Jurkat, Clone E6-1 (cell line): ENCODE measurements at places on chromosomes 4 and X.
A peak's percentile ranks its signal among the peaks of the same experiment; 100 is the strongest.

GRCh38 chr4:16129336-16129735, 45.5 kb upstream of the PROM1 start:
- DNase-seq: no peak

GRCh38 chrX:154748712-154749339, 2.1 kb downstream of the GAB3 start:
- DNase-seq: peak; percentile 69

DNA sequence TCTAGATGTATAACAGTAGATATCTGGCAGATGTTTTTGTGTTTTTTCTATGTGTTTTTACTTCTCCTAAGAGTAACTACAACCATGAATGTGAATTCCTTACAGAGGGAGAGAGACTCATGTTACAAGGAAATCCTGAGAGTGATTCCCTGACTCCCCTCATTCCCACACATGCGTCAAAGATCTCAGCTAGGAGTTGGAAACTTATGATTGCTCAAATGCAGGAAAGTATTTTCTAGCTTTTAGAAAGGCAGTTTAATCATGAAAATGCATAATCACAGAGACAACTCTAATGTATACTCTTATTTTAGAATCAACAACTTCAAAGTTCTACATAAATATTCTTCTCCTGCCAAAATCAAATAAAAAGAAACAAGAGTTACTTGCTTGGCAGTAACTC, 121.8 kb downstream of the PDE5A start:
- no peak for DNase-seq

- no peak for DNase-seq
Observed at GRCh38 chr4:86939729-86940575, 5.1 kb downstream of the AFF1 start.

DNA sequence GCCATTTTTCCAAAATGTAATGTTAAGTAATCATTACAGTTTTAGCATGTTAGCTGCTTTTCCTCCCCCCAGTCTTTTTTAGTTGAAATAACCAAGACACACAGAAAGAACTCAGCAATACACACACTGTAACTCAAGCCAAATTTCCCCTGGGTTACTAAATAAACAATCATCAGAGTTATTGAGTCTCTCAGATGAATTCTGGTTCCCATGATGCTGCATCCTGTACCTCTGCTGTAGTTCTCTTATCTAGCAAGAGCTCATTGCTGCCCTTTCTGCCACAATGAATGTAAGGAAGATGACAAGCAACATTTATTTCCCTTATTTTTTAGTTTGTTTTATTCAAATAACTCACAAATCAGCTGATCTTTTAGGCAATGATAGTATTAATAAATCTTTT, 185.1 kb downstream of the ARHGAP6 start:
- DNase-seq: no peak

GRCh38 chrX:17805120-17805519, 56.0 kb downstream of the RAI2 start:
- no peak for DNase-seq

GRCh38 chr4:105126311-105127169, 20.1 kb upstream of the TET2 start:
- DNase-seq: no peak

GRCh38 chrX:139091878-139092277, 380.4 kb upstream of the FGF13 start:
- no peak for DNase-seq

- no peak for DNase-seq
Observed at GRCh38 chrX:2317527-2318055, 183.2 kb downstream of the DHRSX start.

- DNase-seq: no peak
Observed at GRCh38 chrX:40887476-40887875, 152.1 kb upstream of the MED14 start.

GRCh38 chr4:125313497-125313896, 1.3 kb upstream of the FAT4 start:
- DNase-seq: peak; percentile 70

DNA sequence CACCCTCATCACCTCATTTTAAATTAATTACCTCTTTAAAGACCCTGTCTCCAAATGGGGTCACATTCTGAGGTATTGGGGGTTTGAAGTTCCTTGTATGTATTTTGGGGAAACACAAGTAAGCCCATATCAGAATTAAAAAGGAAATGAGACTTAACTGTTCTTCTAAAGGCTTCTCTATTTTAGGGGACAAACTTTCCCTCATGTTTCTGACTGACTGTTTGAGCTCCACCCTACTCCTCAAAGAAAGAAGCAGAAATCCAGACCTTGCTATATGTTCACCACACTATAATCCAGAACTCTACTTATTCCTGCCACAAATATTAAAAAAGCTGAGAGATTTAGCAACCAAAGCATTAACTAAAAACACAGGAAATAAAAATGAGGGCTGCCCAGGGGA, 258.8 kb downstream of the ARHGAP24 start:
- no peak for DNase-seq

- no peak for DNase-seq
Observed at GRCh38 chr4:173398779-173399415, at the start of gene SCRG1. Gene SCRG1, minus strand, starts transcription at chr4:173399116. Its CDS starts 7,702 bp downstream, at chr4:173391414.

DNA sequence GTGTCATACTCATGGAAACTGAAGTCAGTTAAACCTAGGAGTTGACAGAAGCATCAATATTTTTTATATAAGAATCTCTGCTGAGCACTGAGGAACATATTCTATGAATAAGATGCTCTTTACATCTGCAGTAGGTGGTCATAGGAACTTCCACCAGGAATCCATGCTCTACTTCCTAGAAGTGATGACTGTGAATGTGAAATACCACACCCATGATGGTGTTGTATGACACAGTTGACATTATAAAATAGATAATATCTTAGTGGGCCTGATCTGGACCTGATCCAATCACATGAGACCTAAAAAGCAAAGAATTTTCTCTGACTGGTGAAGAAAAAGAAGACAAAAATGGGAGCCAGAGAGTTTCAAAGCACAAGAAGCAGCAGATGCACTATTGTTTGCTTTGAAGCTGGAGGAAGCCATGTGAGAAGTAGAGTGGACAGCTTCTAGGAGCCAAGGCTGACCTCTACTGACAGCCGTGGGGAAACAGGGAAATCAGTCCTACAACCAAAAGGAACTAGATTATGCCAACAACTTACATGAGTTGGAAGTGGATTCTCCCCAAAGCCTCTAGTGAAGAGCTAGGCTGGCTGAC, 68.6 kb upstream of the HS3ST1 start:
- DNase-seq: no peak

DNA sequence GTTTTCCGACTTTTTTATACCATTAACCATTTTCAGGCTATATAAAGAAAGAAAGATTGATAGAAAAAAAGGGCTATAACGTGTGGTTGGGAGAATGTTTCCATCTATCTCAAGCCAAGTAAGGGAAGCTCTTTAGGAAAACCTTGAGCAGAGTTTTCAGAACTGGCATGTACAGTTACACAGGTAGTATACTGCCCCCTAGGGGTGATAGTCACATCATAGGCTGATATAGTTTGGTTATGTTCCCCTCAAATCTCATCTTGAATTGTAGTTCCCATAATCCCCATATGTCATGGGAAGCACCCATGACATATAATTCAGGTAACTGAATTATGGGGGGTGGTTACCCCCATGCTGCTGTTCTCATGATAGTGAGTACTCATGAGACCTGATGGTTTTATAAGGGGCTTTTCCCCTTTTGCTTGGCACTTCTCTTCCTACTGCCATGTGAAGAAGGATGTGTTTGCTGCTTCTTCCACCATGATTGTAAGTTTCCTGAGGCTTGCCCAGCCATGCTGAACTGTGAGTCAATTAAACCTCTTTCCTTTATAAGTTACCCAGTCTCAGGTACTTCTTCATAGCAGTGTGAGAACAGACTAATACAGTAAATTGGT, 186.8 kb downstream of the TMA16 start:
- peak; percentile 55 for DNase-seq

DNA sequence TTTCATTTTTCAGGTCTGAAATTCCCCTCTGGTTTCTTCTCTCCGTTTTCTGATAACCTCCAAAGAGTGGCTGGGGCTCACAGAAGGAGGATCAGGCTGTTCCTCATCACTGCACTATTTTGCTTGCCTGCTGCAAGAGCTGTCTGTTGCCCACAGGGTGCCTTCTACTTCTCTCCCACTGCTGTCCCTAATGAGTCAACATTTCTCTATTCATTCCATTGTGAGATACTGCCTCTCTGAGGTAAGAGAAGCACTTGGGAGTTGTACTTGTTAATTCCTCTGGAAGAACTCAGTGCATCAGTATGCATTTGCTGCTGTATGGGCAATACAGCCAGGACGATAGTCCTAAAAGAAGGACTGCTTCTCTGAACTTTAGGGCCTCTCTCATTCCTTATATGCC, 34.8 kb downstream of the CT47B1 start:
- no peak for DNase-seq

DNA sequence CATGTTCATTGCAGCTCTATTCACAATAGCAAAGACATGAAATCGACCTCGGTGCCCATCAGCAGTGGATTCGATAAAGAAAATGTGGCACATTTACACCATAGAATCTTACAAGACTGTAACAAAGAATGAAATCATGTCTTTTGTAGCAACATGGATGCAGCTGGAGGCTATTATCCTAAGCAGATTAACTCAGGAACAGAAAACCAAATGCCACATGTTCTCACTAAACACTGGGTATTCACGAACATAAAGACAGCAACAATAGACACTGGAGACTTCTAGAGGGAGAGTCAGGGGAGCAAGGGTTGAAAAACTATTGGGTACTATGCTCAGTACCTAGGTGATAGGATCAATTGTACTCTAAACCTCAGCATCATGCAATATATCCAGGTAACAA, 180.5 kb downstream of the PPP1R2C start:
- DNase-seq: no peak

DNA sequence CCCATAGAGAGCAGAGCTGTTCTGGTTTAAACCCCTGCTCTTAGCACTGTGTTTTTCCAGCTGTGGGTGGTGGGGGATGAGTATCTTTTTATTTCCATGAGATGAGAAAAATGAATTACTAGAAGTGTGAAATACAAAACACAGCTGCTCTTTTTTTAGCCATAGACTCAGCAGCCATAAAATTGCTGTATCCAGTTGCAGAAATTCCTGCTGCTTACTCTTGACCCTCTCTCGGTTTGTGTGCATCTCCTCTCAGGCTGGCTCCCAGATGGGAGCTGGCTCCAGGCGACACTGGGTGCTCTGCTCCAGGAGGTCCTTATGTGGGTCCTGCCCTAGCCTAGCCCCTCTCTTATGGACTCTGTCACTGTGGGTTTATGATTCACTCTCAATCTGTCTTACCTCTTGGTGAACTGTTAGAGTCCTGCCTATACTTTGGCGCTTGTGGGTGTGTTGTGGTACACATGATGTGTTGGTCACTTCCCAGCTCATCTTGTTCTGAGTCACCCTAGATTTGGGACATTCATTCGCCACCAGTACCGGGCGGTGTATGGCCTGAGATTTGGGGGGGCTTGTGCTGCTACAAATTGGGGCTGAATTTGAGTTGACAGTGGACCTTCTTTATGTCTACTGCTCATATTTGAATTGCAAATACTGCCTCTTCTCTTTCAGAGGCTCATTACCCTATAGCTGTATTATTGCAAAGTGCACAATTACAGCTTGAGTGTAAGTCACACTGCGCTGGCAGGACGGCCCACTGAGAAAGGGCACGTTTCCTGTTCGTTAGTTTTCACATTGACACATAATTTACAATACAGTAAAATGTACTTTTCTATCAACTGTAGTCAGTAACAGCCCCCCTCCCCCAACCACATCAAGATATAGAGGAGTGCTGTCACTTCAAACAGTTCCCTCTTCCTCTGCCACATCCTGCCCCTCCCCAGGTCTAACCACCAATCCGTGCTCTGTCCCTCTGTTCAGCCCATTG, 46.9 kb upstream of the MSANTD1 start:
- DNase-seq: peak; percentile 98

GRCh38 chr4:17535906-17536305, 20.9 kb downstream of the CLRN2 start:
- DNase-seq: no peak

DNA sequence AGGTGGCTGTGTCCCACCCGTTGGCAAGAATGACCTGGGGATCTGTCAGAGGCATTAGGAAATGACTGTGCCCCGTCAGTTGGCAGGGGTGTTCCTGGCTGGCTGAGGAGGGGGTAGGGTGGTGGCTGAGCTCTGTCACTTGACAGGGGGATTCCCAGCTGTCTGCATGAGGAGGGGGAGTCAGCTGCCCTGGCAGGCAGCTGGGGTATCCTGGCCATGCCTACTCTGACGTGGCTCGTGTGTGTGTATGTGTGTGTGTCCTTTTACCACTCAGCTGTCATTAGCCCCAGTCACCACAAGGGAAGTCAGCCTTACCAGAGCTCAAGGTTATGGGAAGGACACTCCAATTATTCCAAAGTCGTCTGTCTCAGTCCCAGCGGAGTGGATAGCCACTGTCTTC, 93.2 kb downstream of the EFNB1 start:
- DNase-seq: no peak

GRCh38 chrX:44303119-44303518, 40.4 kb downstream of the EFHC2 start:
- no peak for DNase-seq

DNA sequence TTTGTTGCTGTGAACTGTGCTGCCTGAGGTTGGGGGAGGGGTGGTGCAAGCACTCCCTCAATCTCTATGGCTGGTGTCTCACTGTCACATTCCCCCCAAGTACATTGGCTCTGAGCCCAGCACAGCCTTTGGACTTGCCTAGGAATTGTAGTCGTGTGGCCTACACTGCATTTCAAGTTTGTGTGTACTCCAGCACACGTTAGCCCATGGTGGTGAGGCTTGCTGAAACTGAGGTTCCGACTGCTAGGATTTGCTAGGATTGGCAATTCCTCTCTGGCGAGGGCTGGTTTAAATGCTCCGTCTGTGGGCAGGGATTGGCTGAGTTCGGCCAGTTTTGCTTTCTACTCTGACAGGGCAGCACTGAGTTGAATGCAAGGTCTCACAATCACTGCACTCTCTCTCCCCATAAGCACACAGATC, 121.7 kb upstream of the CXXC4 start:
- no peak for DNase-seq

DNA sequence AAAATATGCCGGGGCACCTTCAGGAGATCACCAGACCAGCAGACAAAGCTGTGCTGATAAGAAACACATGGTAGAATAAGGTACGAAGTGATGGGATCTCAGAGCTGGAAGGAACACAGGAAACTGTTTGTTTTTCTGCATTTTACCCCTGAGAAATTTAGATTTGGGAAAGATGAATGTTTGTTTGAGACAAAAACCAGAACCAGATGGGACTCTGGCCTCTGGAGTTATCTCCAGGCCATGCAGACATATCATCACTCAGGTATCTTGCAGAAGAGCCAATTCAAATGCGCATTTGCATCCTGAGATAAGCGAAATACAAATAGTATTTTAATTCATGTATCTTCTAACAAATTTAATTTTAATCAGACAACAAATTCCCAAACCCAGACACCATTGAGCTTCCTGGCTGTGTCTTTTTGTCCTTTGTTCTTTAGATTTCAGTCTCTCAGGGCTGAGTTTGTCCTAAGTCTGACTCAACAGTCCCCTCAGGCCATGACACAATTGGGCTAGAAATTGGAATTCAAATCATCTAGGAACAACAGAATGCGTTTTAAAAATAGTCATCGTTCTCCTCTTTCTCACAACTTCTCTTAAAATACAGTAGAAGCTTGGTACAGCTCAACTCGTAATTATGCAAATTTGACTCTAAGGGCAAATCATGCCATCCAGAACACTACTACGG, 159.0 kb downstream of the PACRGL start:
- DNase-seq: no peak
